ENCODE measurements at places on chromosomes 13 and 19. TPM values are rescaled to one million over a fixed set of nuclear protein-coding genes. Genes with fewer than 3 reads are reported as not detected.

The SKA3 gene
- 26.2 TPM for total RNA-seq

The ACER1 gene
- not detected for total RNA-seq

- H3K27ac ChIP-seq, result no peak overlapping the region
- no peak for DNase-seq
- H3K36me3 ChIP-seq, result no peaks in the 10 kb centered on the region
Observed at GRCh38 chr19:13744174-13744573, 20.1 kb upstream of the MRI1 start.

The FUT3 gene
- total RNA-seq, result 0.31 TPM

DNA sequence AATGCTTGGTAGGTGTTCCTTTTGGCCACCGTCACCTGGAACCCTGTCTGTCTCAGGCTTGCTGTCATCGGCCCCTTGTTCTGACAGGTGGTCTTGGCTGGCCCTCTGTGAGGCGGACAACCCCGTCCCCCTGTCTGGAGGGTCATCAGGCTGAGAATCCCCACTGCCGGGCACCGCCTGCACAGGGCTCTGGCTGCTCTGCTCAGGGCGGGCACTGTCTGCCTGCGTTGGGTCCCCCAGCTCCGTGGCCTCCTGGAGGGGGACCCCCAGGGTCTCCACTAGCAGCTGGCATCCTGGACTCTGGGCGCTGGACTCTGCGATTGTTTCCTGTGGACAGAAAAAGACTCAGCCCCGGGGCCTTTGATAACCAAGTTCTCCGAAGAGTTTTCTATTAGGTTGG lies 13.2 kb downstream of the NANOS3 start:
- no peaks in the 10 kb centered on the region for H3K4me1 ChIP-seq
- no peaks in the 10 kb centered on the region for H3K36me3 ChIP-seq
- no peak overlapping the region for H3K4me3 ChIP-seq

- no peaks in the 10 kb centered on the region for H3K36me3 ChIP-seq
- H3K4me1 ChIP-seq, result no peaks in the 10 kb centered on the region
- H3K27me3 ChIP-seq, result no peaks in the 10 kb centered on the region
- no peak overlapping the region for H3K4me3 ChIP-seq
- DNase-seq, result no peak
Observed at GRCh38 chr19:10946958-10947657, 13.7 kb upstream of the SMARCA4 start.

DNA sequence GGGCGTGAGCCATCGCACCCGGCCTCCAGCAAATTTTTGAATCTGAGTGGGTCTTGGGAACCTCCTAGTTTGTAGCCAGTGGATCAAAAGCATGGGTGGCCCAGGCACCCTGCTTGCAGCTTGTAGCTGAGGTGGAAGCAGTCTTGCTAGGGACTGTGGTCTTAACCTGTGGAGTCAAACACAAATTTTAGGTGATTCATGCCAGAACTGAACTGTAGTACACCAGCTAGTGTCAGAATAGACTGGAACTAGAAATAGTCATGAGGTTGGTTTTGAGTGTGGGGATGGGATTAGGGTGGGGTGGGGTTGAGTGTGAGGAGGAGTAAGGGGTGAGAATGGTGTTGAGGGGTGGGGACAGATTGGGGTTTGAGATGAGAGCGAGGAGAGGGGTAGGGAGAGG lies 5.8 kb downstream of the LIM2 start:
- H3K4me1 ChIP-seq, result peaks cover 4% of the 10 kb centered on the region
- H3K4me3 ChIP-seq, result no peak overlapping the region
- H3K27ac ChIP-seq, result no peak overlapping the region
- no peaks in the 10 kb centered on the region for H3K27me3 ChIP-seq

The PRSS57 gene
- total RNA-seq, result not detected

DNA sequence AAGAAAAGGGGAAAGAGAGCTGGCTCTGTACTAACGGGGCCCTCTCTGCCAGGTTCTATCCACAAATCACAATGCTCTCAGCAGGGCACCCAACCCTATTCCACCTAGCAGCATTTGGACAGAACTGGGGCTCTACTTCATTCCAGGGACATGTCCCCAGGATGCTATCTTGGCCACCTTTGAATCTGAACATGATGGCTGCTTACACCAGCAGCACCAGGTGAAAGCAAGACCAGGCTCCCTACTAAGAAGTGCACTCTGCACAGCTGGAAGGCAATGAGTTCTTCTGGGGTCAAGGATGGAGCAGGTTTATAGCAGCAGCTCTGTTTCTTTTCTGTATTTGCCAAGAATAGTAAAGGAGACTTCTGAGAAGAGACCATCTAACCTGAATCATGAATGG lies 222.4 kb downstream of the DACH1 start:
- no peak overlapping the region for H3K27ac ChIP-seq
- no peaks in the 10 kb centered on the region for H3K4me1 ChIP-seq
- no peak overlapping the region for H3K4me3 ChIP-seq

The ZNF345 gene
- 1.8 TPM for total RNA-seq

The LILRA6 gene
- 0.10 TPM for total RNA-seq

- H3K27ac ChIP-seq, result no peak overlapping the region
- no peak overlapping the region for H3K4me3 ChIP-seq
- H3K4me1 ChIP-seq, result no peaks in the 10 kb centered on the region
- no peaks in the 10 kb centered on the region for H3K36me3 ChIP-seq
- H3K27me3 ChIP-seq, result no peaks in the 10 kb centered on the region
Observed at GRCh38 chr13:109146912-109147647, 517.7 kb downstream of the MYO16 start.

- DNase-seq, result no peak
- no peaks in the 10 kb centered on the region for H3K4me1 ChIP-seq
- no peak overlapping the region for H3K27ac ChIP-seq
- H3K36me3 ChIP-seq, result no peaks in the 10 kb centered on the region
- H3K4me3 ChIP-seq, result no peak overlapping the region
Observed at GRCh38 chr13:102091231-102091630, 310.6 kb downstream of the FGF14 start.

DNA sequence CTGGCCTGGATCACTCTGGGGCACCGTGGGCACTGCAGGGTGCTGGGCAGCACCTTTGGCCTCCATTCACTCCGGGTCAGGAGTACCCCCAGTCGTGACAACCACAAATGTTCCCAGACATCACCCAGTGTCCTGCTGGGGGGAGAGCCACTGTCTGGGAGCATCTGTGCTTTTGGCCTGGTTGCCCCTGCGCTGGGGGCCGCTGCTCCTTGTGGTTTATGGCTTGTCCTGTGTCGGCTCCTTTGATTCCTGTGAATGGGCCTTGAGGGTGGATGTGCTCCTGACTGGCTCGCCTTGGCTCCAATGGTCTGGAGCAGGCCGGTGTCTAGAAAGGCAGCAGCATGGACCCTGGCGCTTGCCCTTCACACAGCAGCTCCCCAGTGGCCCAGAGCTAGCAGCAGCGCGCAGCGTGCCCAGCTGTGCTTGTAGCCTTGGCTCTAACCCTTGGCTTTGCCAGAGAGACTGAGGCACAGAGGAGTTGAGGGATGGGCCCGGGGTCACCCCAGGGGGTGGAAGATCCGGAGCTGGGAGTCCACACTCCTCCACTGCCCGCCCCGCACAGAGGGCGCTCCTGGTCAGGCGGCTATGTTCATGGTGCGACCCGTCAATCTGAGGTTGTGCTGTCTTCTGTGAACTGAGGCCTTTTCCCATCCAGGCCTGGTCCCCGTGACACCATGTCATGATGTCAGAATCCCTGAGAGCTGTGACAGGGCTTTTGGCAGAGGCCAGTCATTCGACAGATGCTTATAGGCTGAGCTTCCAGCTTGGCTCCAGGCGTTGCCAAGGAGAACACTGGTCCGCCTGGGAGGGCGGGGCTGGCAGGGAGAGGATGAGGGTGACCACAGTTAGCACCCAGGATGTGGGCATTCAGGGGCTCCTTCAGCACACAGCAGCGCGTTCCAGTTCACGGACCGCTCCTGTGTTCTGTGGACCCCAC lies 4.1 kb downstream of the DAZAP1 start:
- no peak overlapping the region for H3K27ac ChIP-seq
- no peaks in the 10 kb centered on the region for H3K27me3 ChIP-seq
- peaks cover 28% of the 10 kb centered on the region for H3K36me3 ChIP-seq
- no peak for DNase-seq

GRCh38 chr13:30453727-30454126 lies 12.0 kb downstream of the HMGB1 start:
- no peak for DNase-seq
- peaks cover 2% of the 10 kb centered on the region for H3K4me1 ChIP-seq
- H3K27me3 ChIP-seq, result no peaks in the 10 kb centered on the region

GRCh38 chr13:109785141-109785891 lies 1.1 kb downstream of the IRS2 start:
- no peaks in the 10 kb centered on the region for H3K4me1 ChIP-seq
- H3K27ac ChIP-seq, result no peak overlapping the region

DNA sequence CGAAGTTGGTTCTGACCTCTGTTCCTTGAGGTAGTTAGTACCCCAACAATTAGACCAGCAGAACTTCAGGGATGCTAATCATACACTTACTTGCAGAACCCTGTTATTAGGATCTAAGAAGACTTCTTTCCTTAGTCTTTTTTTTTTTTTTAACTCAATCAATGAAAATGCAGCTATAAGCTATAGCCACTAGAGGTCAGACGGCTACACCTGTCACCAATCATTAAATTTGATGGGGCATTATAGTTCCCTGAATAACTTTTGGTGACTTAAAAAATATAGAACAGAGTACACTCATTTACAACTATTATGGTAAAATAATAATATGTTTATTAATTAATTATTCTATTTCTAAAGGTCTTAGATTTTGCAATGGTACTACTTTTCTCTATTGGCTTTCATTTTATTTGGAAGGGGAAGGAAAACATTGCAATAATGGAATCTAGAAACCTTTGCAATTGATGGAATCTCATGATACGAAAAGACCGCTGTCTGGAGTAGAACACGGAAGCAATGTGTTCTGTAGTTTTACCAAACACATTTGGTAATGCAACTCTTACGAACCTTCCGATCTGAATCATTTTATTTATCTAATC lies 483.2 kb downstream of the DIAPH3 start:
- no peaks in the 10 kb centered on the region for H3K36me3 ChIP-seq
- no peak for DNase-seq
- no peak overlapping the region for H3K27ac ChIP-seq
- no peaks in the 10 kb centered on the region for H3K4me1 ChIP-seq

The SMIM44 gene
- not detected for total RNA-seq

DNA sequence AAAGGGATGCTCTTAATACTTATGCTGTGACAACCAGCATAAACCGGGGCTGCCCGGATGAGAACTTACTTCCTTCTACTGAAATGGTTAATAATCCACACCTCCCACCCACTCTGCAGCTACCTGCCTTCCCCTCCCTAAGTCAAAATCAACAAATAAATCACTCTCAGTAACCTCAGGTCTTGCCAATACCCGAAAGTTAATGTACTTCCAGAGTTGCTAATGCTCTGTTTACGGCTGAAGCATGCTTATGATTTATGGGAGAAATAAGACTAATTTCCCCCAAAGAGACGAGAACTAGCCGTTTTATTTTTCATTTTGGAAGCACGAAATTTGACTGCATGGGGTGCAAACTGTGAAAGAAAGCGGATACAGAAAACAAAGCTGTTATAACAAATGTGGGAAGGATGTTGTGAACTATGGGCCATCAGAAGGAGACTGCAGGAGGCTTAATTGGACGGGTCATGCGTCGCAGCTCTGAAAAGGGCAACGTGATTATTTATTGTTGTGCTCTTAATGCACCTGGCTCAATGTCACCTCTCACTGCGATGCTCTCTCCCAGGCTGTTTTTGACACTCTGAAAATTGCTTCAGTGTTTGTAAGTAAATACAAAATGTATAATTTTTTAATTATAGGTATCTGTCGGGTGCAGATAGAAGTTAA lies 114.0 kb upstream of the SLC7A1 start:
- H3K4me3 ChIP-seq, result no peak overlapping the region
- no peak overlapping the region for H3K27ac ChIP-seq
- no peaks in the 10 kb centered on the region for H3K36me3 ChIP-seq
- DNase-seq, result no peak

The POU4F1 gene
- 0.05 TPM for total RNA-seq

- H3K4me3 ChIP-seq, result no peak overlapping the region
- H3K27me3 ChIP-seq, result no peaks in the 10 kb centered on the region
- H3K36me3 ChIP-seq, result no peaks in the 10 kb centered on the region
- H3K4me1 ChIP-seq, result no peaks in the 10 kb centered on the region
Observed at GRCh38 chr13:61692691-61693090, 277.0 kb upstream of the PCDH20 start.

The VSTM1 gene
- total RNA-seq, result not detected

DNA sequence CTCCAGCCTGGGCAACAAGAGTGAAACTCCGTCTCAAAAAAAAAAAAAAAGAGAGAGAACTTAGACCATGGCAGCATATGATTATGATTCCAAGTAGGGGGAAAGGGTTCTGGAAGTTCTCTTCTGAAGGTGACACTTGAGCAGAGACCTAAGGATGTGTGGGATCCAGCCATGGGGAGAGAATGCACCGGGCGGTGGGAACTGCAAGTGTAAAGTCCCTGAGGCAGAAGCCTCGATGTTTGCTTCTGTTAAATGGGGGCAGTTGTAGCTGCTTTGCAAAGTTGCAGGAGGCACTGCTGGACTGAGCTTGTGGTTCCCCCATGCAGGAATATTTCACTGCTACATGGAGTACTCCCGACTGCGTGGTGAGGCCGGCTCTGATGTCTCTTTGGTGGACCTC lies 9.1 kb downstream of the SLC44A2 start:
- H3K4me3 ChIP-seq, result no peak overlapping the region
- no peak for DNase-seq
- peaks cover 9% of the 10 kb centered on the region for H3K36me3 ChIP-seq
- no peak overlapping the region for H3K27ac ChIP-seq
- H3K4me1 ChIP-seq, result peaks cover 4% of the 10 kb centered on the region
- H3K27me3 ChIP-seq, result no peaks in the 10 kb centered on the region
